ENCODE measurements at places on chromosomes 1 and 21.
A peak's percentile ranks its signal among the peaks of the same experiment; 100 is the strongest.

- DNase-seq, result peak; percentile 69
Observed at GRCh38 chr1:115980998-115981993, 5.0 kb downstream of the SLC22A15 start.

GRCh38 chr1:153493343-153493960 lies 33.0 kb upstream of the S100A7 start:
- DNase-seq, result no peak

GRCh38 chr1:168235548-168235885 lies 9.7 kb downstream of the SFT2D2 start:
- peak; percentile 84 for DNase-seq

DNA sequence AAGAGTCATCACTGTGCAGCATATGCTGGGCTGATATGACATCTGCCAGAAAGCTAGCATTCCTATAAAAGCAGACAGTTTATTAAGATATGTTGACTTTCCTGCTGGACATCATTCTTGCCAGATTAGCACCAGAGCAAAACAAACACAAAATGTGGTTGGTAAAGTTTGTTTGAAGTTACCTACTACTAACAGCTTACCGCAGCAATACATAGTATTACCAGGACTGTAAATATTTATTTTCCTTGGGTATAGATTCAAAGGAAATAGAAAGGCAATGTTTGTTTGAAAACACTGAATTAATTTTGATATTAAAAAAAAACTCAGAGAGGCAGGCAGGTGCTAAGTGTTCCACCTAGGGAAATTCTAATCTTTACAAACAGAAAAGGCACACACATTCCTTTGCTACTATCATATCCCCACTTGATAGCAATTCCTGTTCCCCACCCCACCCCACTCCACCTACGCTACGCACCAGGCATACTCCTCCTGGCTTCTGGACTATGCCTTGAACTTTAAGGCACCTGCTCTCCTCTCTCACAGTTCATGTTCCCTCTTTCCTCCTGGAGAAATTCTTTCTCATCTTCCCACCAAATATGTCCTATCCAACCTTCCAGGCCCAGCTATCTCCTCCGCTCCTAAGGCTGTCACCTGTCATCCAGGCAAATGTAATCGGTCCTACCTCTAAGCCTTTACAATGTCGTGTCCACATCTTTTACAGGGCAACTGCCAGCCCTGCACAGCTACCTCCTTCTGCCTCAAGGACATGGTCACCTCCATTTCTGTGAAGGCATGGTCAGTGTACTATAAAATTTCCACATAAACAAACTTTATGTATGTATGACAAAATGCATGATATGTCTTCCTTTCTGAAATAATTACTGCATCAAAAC lies 34.7 kb downstream of the PTPN14 start:
- DNase-seq, result no peak

DNA sequence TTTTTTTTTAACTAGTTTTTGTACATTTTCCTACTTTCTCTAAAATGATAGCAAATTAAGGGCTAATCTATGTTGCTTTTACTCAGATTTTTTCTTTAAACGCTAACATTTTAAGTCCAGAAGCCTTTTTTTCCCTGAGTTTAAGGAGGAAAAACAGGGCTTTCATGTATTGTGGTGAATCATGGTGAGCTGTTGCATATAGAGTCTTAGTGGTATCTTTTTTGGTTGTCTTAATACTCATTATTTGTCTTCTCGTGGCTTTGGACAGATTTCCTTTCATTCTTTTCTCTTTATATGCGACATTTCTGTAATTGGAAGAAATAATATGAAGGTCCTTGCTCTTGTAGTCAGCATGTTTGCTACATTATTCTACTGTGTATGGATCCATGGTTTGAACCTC lies 1015.6 kb downstream of the PLA2G4A start:
- DNase-seq, result no peak

GRCh38 chr21:20257052-20257740 lies 741.0 kb upstream of the NCAM2 start:
- no peak for DNase-seq

DNA sequence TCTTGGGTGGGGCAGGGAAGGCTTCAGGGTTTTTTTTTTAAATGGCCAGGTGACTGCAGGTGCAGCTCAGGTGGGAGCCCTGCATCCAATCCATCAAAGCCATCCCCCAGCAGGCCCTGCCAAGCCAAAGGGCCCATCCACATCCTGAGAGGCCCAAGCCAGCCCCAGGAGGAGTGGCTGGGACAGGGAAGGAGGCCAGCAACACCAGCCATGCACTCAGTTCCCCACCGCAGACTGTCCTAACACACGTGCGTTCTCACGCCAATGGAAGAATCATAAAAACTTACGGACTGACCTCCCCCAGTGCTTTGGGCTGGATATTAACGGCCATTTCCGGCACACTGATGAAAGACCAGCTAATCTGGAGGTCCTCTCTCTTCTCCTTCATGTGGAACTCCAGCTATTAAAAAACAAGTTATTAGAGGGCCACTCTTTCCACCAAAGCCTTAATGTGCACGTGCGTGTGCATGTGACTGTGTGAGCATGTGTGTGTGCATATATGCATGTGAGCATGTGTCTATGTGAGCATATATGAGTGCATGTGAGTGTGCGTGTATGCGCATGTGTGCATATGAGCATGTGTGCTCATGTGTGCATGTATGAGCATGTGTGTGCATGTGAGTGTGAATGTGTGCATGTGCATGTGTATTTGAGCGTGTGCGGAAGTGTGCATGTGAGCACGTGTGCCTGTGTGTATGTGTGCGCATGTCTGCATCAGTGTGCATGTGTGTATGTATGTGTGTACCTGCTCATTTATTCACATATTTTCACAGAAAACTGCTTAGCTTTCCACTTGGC lies 35.1 kb downstream of the C2CD2 start:
- no peak for DNase-seq

DNA sequence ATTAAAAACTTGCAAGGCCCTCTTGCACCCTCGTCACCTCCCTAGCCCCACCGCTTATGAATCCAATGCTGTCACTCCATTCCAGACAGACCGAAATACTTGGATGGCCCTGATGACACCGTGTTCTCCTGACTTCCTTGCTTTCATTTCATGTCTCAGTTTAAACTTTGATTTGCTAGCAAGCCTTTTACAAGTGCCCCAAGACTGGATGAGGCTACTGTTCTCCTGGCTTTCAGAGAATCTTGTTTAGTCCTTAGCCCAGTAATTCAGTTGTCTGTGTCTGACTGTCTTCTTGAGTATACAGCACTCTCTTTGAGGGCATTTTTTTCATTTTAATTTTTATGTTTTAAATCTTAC lies 824 bp upstream of the IFI44L start:
- DNase-seq, result peak; percentile 15

DNA sequence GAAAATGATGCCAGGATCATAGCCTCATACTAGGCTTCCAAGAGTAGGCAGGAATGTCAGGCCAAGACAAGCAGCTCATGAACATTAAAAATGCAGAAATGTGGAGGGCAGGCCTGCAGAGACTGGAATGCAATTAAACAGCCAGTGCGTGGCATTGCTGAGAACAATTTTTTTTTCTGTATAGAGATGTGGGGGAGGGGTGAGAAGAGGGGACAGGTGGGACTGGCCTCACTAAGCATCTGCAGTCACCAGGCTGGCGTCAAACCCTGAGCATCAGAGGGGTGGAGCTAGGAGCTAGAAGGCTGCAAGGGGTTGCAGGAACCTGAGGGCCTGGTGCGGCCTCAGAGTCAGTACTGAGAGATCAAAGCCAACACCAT lies 114.1 kb downstream of the TNR start:
- no peak for DNase-seq

GRCh38 chr1:32755098-32755809 lies 52.7 kb upstream of the SYNC start:
- no peak for DNase-seq

- no peak for DNase-seq
Observed at GRCh38 chr1:232586679-232587078, 43.3 kb downstream of the SIPA1L2 start.

GRCh38 chr1:10958614-10959013 lies 53.8 kb upstream of the TARDBP start:
- no peak for DNase-seq

GRCh38 chr1:111227851-111228747 lies 586 bp downstream of the CHI3L2 start:
- peak; percentile 78 for DNase-seq

Measured in AG10803 (cell line).